ENCODE measurements at places on chromosomes 2 and 18.

DNA sequence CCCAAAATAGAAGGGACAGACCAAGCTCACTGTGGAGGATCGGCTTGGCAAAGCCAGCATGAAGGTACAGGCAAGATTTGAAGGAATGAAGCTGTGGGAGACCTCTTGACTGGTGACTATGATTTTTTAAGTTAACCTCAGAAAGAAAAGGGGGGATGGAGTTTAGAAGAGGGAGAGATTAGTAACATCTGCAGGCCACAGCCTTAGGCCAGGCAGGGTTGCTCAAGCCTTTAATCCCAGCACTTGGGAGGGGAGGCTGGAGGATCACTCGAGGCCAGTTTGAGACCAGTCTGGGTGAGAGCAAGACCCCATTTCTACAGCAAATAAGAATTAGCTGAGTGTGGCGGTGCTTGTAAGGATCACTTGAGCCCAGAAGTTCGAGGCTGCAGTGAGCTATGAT lies 46.6 kb downstream of the ZNF532 start:
- DNase-seq: no peak

GRCh38 chr2:178280244-178280852 lies 86.0 kb downstream of the OSBPL6 start:
- DNase-seq: no peak

DNA sequence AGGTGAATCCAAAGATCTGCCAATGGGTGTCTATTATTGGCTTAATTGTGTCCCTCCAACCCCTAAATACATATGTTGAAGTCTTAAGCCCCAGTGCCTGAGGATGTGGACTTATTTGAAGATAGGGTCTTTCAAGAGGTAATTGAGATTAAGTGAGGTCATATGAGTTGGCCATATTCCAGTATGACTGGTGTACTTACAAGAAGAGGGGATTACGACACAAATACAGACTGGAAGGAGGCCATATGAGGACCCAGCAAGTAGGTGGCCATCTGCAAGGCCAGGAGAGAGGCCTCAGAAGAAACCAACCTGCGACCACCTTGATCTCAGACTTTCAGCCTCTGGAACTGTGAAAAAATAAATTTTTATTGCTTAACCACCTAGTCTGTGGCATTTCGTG lies 121.1 kb upstream of the FN1 start:
- no peak for DNase-seq

DNA sequence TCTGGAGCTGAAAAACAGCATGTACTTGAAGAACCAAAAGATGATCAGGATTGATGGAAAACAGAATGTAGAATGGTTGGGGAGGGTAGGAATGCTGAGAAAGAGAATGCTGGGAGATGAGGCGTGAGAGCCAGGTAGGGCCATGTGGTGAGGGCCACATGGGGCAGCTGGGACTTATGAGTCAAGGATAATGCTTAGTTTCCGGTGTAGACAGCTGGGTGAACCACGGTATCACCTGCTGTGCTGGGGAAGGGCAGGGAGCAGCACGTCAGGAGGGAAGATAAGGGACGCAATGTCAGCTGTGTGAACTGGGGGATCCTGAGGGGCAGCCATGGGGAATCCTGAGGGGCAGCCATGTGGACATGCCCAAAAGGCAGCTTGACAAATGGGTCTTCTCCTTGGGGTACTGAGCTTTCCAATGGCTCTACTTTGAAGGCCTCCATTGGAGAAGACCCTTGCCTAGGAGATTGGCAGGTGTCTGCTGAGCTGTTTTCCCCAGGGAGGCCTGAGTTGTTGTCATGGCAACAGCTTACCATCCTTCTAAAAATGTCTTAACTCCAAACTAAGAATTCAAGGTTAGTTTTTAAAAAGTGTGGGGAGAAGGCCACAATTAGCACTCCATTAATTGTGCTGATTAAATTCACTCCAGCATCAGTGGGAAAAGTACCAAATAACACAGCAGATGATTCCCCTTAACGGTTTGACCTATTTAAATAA lies 51.1 kb downstream of the MTHFD2 start:
- DNase-seq: no peak

DNA sequence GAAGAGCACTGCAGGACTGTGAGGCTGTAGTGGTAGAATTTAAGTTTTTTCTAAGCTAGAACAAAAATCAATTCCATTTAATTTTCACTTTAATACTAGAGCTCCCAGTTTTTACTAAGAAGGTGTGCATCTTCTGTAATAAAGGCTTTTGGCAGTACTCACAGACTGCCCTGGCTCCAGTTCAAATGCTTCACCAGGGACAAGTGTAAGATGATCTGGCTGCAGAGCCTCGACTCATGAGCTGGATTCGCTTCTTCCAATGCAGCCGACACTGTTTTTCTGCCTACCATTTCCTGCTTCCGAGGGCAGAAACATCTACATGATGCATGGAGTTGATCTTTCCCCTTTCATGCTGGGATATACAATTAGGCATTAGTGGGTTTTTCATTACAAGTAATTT lies 87.0 kb downstream of the FARSB start:
- DNase-seq: no peak
